ENCODE measurements at places on chromosomes 12 and 14.

GRCh38 chr14:81105378-81105777, 115.4 kb downstream of the GTF2A1 start:
- no peak for DNase-seq

GRCh38 chr14:74786796-74787315, 23.7 kb downstream of the YLPM1 start:
- no peak for DNase-seq

DNA sequence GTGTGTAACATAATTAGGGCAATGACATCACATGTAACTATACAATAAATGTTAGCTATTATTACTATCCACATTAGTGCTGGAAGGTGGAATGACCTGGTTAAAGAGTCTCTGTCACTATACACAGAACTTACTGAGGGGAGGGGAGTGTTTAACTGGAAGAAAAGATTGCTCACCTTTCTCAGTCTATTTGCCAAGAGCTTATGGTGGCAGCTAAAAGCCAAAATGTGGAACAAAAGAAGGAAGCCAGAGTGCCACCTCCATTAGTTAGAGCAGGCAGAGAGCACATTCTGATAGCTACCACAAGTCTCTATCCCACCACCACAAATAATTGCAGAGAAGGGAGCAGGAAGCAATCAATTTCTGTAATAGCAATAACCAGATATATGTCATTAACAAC, 124.4 kb downstream of the MED13L start:
- no peak for DNase-seq

GRCh38 chr14:63454863-63455622, 88.1 kb downstream of the PPP2R5E start:
- no peak for DNase-seq

GRCh38 chr14:96176811-96177211, 27.8 kb upstream of the BDKRB2 start:
- DNase-seq: no peak

GRCh38 chr14:36553656-36554260, 28.7 kb downstream of the NKX2-8 start:
- DNase-seq: peak; percentile 4

DNA sequence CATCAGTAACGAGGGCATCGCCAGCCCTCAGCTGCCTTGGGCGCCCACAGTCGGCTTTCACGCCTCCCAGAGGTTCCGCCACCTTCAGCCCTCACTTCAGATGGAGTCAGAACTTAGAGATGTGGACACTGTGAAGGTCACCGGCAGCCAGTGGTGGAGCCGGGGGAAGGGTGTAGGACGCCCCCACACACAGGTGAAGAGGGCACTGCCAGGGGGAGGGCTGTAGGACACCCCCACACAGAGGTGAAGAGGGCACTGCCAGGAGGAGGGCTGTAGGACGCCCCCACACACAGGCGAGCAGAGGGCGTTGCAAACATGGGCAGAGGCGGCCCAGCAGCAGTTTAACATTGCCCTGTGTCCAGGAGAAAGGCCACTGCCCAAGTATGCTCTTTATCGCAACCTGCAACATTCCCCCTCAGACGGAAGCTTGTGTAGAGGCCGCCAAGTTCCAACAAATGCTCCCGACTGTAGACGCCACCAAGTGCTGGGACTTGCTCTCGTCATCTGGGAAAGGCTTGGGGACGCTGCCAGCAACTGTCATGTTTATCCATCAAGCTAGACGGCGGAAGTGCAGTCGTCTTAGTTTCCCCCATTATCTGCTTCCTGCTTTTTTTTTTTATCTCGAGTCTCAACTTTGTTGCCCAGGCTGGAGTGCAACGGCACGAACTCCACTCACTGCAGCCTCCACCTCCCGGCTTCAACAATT, 4.9 kb upstream of the ANKLE2 start:
- no peak for DNase-seq

DNA sequence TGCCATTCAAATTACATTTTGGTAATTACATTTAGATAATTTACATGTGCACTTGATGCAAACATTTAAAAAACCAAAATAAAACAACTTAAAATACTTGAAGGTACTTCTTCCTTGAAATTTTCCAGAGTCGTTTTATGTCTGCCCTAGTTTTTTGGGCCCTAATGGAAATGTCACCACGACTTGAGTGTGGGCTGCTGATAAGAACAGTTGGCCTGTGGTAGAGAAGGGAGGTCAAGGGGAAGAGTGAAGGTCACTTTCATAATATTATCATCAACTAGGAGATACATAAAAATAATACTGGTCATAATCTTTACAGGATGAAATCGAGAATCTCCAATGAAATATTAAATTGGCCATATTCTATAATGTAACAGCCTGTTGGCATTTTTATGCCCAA, 23.1 kb downstream of the ZDHHC17 start:
- DNase-seq: no peak

DNA sequence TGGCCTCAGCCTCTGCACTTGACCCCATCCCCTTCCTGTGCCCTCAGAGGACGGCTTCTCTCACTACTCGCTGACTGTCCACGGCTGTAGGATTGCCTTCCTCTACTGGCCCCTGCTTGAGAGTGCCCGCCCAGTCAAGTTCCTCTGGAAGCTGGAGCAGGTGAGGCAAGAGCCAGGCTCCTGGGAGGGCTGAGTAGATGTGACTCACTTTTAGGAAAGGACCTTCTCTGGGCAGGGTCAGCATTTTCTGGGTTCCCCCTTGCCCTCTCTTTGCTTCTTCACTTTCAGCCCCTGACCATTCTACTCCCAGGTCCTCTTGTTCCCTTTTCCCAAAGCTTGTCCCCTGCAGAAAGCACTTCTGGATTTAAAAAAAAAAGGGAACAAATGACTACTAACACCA, 7.7 kb downstream of the CLSTN3 start:
- no peak for DNase-seq

- no peak for DNase-seq
Observed at GRCh38 chr12:124742111-124742510, 121.6 kb downstream of the SCARB1 start.

DNA sequence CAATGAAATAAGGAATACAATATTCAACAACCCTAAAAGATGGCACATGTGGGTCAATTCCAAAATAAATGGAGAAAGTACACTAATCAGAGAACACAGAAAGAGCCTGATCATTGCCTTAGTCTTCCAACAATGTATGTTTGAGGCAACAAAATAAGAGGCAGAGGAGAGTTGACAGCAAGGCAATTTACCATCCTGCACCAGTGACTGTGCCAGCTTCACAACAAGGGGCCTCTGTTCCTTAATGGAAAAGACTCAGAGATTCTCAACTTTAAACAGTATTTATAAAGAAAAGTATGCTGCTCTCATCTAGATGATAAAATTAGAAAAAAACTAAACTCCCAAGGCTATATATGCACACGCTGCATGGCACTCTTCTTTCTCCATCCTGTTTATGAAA, 25.9 kb downstream of the EPS8 start:
- DNase-seq: no peak

DNA sequence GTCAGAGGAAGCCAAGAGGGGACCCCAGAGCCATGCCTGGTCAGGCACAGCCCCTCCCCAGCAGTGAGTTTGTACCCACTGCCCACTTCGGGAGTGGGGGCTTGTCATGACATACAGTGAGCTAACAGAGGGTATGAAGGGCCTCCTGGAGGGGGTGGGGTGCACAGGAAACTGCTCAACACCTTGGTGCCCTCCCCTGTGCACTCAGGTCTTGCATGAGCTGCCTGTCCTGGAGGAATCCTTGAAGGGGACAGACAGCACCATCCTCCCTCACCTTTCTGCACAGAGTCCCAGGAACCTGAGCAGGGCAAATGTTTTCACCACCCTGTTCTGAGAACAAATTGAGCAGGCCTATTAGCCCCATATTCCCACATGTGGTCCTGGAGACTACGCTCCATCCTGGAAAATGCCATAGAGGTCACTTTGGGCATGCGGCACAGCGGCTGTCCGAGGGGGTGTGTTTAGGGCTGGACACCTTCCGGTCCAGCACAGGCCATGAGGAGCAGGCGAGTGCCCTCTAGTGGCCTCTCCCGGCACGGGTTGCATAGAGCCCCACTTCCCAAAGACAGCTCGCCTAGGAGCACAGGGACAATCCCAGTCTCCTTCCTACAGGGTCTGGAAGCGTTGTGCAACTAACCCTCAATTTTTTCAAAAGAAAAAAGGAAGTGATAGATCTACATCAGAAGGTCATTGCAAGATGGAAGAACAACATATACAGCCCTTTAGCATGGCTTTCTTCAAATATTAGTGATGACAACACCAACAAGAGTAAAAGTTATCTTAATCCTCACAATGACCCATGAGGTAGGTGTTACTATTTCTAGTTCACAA, 31.9 kb upstream of the ZFP36L1 start:
- DNase-seq: peak; percentile 68

- DNase-seq: no peak
Observed at GRCh38 chr12:2501464-2502191, 293.1 kb upstream of the FKBP4 start.

GRCh38 chr12:62296001-62296400, 35.8 kb downstream of the USP15 start:
- DNase-seq: no peak

GRCh38 chr14:103523575-103523954, 935 bp upstream of the CKB start:
- DNase-seq: no peak

DNA sequence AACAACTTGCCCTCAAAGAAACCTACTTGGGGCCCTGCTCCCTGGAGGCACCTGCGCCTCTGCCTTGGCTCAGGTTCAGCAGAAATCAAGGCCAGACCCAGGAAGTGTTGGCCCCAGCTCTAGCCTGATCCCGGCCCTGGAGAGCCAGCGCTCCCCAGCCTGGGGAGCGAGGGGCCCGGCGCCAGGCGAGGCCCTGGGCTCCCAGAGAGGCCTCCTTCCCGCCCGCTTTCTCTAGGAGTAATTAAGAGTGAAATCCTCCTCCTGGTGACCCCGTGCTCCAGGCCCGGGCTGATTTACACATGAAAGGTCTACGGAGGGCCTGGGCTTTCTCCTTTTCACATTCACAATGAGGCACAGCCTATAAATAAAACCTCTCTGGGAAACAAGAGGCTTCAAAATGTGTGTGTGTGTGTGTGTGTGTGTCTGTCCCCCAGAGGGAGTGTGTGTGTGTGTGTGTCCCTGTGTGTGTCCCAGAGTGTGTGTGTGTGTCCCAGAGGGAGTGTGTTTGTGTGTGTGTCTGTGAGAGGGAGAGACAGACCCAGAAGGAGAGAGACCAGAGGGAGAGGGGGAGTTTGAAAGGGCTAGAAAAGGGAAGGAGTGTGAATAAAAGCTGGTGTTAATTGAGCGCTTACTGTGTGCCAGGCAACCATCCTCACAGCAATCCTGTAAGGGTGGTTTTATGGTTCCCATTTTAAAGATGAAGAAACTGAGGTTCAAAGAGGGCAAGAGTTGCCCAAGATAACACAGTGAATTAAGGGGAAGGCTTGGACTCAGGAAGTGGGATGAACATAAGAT, 23.8 kb upstream of the COX6A1 start:
- DNase-seq: no peak

- peak; percentile 28 for DNase-seq
Observed at GRCh38 chr14:64507376-64508156, 3.0 kb downstream of the ZBTB1 start.

- DNase-seq: no peak
Observed at GRCh38 chr12:92634202-92634601, 68.6 kb upstream of the PLEKHG7 start.

DNA sequence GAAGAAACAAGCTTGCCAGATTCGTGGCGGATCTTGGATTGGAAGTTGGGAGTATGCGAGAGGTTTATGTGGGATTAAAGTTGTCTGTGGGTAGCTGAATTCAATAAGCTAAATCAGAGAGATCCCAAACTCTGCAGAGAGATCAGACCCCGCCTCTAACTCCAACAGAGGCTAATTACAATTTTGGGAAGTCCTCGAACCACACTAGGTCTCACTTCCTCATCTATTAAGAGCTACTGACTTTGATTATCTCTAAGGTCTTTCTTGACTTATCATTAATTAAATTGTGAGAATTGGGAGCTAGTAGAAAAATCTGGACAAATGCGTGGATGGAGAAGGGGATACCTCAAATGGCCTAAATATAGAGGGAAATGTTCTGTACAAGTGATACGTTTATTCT, 9.1 kb downstream of the NTF3 start:
- DNase-seq: no peak

DNA sequence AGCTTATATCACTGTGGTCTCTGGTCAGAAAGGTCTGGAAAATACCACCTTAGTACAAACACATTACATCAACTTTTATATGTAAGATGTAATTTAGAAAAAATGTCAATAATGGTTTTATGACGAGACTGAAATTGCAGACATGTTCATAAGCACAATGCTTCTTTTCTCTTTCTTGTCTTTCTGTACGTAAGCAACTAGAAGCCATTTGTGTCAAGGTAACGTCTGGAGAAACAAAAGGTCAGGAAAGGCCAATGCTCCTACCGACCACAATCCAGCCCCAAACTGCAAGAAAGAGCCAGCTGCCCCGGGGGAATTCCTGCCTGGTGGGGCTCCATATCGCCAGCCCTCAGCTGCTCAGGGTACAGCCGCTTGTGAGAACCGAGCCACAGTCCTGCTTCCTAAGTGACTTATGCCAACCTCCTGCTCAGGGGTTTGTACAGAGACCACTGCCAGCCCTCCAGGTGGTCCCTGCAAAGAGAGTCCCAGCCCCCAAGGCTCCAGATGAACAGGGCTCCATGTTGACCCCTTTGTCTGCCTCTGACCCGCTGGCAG, 6.3 kb downstream of the ZNF839 start:
- no peak for DNase-seq

DNA sequence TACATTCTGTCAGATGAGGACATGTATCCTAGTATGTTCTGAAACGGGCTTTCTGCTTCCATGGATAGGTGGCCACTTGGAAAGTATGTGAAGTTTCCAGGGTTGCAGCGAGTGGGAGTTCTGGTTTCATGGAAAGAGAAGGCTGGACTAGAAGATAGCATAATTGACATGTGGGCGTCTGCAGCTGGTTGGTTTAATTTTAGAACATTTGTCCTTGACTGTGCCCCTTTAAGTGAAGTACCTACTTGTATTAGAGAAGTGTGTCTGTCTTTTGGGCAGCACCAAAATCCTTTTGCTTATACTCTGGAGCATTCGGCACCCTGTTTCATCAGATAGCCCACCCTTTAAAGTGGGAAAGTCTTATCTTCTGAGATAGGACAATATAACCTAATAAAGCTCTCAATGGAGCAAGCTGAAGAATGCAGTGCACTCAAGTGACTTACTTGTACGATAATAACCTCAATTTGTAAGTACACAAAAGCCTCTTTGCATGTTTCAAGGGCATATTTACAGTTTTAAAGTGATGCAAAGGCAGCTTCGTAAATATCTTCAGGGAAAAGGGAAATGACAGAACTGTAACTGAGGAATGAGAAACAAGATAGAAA, 35.2 kb downstream of the NTN4 start:
- DNase-seq: no peak

GRCh38 chr12:96769400-96769799, 137.7 kb upstream of the NEDD1 start:
- DNase-seq: no peak

GRCh38 chr12:54017027-54017788, 8.4 kb downstream of the HOXC8 start:
- peak; percentile 63 for DNase-seq

Data from H54 (cell line).